Heart right ventricle (tissue), 16 donors: ENCODE measurements at places on chromosomes 3 and 15.

- no peak for DNase-seq
Observed at GRCh38 chr3:109154979-109155378, 18.5 kb downstream of the C3orf85 start.

DNA sequence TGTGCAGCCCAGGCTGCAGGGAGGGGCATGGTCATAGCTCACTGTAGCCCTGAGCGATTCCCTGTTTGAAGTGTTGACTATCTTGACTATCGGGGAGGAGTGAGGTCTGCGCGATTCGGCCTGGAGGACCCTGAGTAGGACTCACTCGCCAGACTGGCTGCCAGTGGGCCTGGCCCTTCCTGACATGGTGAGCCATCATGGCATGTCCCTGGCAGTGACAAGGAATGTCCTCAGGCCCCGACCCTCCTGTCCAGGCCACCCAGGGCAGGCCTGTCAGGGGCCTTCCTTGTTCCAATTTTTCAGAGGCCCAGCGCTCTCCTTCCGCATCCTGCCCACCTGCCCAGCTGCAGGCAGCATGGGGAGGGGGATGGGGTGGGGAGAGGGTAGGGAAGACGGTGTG, 5.2 kb upstream of the OCA2 start:
- DNase-seq: no peak

- DNase-seq: no peak
Observed at GRCh38 chr15:99211926-99212325, 37.5 kb downstream of the TTC23 start.

DNA sequence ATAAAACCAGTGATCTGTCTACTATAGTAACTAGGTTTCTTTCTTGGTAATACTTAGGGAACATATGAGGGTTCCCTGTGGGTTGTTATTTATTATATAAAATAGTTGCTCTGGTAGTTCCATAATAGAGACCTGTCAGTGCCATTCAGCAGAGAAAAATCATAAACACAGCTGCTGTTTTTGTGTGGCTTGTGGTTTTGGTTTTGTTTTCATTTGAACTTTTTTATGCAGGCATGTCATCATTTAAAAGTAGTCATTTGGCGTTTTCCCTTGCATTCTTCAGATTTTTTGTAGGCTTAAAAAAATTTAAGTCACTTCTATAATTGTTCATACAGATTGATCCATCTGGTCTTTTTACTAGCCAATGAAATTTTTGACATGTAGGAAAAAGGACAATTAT, 47.9 kb downstream of the PIK3CA start:
- no peak for DNase-seq

- no peak for DNase-seq
Observed at GRCh38 chr3:171896316-171896715, 53.2 kb downstream of the TMEM212 start.

DNA sequence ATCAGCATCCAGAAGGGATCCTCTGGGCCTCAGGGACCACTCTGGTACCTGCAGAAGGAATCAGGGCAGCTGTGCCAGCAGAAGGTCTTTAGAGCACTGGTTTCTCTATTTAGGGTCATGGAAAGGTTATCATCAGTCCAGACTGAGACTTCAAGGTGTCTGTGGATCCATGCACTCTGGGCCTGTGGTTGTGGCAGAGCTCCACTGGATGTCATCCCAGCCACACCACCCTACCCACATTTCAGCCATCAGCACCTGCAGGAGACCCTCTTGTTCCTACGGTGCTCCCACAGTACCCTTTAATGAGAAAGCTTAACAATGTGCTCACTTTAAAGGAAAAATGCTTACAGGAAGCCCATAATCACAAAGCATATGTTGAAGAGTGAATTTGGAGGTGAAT, 603.4 kb upstream of the CCDC54 start:
- no peak for DNase-seq

DNA sequence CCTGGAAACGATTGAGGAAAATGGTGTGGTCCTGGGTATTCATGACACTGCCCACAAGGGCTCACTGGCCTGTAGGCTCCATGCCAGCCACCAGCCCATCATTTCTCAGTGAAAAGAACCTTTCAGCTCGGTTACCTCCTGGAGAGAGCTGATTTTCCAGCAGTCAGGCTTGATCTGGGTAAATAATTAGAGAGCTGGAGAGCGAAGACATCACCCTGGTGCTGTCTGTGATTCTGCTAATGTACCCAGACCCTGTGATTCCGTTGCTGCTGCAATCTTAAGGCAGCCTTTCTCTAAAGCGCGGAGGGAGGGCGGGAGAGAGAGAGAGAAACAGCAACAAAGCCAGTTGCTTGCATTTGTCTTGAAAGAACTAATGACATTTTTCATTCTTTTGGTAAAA, 221.9 kb upstream of the TOPAZ1 start:
- DNase-seq: no peak

DNA sequence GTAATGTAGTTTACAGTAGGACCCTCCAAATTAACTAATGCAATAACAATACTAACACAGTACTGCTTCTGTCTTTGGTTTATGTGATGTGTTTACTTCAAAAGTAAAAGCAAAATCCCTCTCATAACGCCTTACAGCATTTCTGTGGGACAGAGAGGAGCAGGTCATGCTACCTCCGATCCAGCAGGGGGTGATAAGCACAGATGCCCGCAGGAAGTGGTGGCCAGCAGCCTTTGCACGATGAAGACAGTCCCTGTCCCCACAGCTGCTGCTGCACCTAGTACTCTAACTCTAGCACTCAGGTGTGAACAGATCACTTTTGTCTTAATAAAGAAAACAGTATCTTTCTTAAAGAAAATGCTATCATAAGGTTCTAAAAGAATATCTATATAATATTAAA, 38.3 kb downstream of the ANO10 start:
- no peak for DNase-seq

GRCh38 chr3:186783731-186784515, 546 bp downstream of the EIF4A2 start:
- peak; percentile 88 for DNase-seq

DNA sequence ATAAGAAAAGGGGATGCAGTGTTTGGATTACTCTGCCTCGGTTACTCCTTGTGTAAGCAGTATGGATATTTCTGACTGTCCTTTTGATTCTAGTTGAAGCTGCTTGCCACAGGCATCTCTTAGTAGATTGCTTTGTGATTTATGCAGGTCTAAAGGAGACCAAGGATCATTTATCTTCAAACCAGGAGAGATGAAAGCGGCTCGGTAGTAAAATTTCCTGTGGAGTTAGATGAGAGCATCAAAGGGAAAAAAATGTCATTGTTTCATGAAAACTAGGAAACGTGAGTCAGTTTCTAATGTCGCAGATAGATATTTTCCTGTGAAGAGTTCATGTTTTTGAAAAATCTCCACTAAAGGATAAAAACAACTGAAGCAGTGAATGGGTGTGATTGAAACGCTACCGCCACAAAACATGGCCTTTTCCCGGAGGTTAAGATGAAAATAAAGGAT, 254.0 kb upstream of the TBL1XR1 start:
- no peak for DNase-seq

GRCh38 chr3:123258811-123259420, 57.2 kb downstream of the SEC22A start:
- no peak for DNase-seq

- no peak for DNase-seq
Observed at GRCh38 chr15:79970624-79971434, at the start of gene BCL2A1. TSS of gene BCL2A1 (minus strand) at chr15:79971196. CDS start at chr15:79971119, 77 bp downstream.

GRCh38 chr3:182370949-182371348, 422.4 kb upstream of the ATP11B start:
- no peak for DNase-seq

- DNase-seq: no peak
Observed at GRCh38 chr3:150391161-150391560, 16.9 kb upstream of the TSC22D2 start.

DNA sequence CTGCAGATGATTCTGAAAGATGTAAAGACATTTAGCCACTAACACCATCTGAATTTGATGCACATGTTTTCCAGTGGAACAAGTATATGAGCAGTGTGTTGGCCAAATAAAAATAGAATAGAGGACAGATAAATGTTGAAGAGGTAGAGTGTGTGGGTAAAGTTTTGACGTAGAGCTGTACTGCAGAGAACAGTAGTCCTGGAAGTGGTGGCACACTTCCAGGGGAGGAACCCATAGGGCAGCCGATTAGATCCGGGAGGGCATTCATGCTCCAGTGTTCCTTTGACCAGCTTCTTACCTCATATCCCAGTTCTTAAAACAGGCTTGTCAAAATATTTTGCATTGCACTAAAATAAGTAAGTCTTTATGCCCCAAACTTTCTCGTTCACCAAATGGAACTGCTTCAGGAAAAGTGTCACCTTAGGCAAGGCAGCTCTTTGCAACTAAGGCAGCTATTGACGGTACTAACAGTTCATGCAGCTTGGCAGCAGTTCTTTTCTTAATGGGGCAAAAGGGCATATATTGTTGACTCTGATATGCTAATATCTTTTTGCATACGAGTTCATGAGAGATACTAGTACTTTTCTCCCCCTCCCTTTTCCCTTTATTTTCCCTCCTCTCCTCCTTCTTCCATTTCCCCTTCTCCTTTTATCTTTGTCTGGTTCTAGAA, 429.3 kb upstream of the AZI2 start:
- DNase-seq: peak; percentile 15

- DNase-seq: no peak
Observed at GRCh38 chr3:10601151-10601856, 95.9 kb upstream of the ATP2B2 start.

- DNase-seq: no peak
Observed at GRCh38 chr15:94002041-94002440, 229.3 kb upstream of the MCTP2 start.

GRCh38 chr15:65089206-65089824, 12.8 kb downstream of the KBTBD13 start:
- peak; percentile 72 for DNase-seq

DNA sequence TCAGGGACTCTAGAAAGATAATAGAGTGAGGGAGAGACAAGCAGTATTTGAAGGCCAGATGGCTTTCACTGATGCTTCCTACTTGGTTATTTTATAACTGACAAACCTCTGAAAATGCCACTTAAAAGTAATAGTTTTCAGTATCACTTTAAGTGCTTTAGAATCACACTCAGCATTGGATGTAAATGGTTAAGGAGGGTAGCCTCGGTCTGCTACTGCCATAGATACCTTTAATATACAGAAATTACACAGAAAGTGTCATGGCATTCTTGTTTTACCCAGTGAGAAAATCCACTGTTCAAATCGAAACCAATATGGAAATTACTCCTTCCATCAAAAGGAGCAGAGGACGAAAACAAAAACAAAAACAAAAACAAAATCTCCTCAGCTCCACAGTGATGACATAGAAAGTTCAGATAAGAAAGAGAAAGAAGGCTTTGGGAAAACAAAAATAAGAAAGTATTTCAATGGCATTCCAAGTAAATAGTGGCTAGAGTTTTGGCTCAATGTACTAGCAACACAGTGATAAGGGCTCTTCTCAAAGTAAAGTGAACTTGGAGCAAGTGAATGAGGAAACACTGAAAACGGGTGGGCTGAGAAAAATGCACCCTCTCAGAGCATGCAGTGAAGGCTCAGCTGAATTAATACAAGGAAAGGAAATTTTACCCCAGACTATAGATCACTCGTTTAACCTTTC, 43.2 kb upstream of the CD47 start:
- no peak for DNase-seq

DNA sequence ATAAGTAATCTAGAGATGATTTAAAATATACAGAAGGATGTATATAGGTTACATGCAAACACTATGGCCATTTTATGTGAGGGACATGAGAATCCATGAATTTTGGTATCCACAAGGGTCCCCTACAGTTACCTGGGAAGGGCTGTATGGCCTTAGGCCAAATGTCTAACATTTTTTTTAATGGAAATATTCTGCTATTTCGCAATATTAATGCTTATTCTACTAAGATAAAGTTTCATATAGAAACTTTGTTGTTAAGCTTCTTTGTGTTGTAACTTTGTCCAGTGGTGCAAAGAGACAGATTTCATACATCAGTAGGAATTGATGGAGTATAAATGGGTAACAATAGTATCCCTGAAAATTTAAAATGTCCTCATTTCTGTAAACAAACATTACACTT, 233.4 kb upstream of the THBS1 start:
- DNase-seq: no peak

DNA sequence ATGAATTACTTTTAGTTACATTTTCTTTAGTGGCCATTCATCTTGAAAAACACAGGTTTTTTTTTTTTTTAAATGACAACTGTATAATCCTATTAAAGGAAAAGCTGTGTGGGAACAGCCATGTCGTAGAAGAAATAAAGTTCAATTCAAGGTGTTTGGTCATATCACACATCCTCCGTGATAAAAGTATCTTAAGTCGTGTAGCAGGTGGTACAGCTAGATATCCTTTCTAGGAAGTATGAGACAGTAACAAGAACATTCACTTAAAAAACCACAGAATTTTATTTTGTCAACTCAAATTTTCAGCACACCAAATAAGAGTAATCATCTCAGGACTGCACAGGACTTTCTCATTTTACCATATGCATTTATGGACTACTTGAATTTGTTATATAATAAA, 16.1 kb downstream of the ZDHHC23 start:
- DNase-seq: no peak

DNA sequence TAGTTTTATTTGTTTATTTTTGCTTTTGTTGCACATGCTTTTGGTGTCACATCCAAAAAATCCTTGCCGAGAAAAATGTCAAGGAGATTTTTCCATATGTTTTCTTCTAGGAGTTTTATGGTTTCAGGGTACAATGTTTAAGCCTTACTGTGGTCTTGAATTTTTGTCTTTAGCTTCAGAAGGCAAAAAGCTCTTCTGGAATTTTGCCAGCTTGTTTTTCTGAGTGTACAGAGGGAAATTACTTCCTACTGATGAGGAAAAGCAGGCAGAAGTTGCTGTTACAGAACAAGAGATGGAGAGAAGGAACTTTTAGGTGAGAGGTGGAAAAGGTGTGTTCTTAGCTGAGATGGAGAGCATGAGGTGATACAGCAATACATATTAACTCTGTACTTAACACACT, 59.6 kb downstream of the UBE2E2 start:
- DNase-seq: no peak

DNA sequence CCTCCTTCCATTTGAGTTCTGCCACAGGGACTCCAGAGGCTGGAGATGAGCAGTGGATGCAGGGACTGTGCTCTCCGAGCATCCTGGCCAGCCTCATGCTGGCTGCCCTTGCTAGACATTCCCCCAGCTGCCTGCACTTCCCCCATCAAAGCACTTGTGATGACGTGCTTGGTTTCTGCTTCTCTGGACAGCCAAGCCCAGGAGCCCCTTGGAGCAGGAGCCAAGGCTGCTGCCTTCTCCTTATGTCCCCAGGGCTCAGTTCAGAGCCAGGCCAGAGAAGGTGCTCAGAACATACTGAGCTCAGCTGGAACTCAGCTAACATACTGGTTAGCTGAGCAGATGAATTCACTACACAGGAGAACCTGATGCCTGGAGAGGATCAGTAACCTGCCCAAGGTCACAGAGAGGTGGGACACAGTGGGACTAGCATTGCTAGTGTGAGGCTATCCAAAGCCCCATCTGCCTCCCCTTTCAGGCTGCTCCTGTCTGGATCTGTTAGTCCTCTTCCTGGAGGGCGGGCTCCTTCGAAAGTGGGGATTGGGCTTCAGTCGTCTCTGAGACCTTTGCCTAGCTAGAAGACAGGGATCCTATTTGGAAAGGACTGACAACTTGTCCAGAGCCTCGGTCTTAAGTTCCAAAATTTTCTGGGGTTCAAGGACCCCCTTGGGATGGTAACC, 4.3 kb downstream of the PCBP4 start:
- DNase-seq: no peak

GRCh38 chr3:142998439-142998838, 2.9 kb upstream of the U2SURP start:
- DNase-seq: no peak

GRCh38 chr3:190169243-190169642, 48.5 kb upstream of the P3H2 start:
- DNase-seq: no peak
